KBM-7 (cell line): ENCODE measurements at places on chromosomes 4 and X.

- no peak for DNase-seq
Measured at GRCh38 chrX:94871640-94872039, 1197.6 kb downstream of the FAM133A start.

GRCh38 chr4:99587803-99588202 is 13.2 kb downstream of the MTTP start:
- DNase-seq: no peak

DNA sequence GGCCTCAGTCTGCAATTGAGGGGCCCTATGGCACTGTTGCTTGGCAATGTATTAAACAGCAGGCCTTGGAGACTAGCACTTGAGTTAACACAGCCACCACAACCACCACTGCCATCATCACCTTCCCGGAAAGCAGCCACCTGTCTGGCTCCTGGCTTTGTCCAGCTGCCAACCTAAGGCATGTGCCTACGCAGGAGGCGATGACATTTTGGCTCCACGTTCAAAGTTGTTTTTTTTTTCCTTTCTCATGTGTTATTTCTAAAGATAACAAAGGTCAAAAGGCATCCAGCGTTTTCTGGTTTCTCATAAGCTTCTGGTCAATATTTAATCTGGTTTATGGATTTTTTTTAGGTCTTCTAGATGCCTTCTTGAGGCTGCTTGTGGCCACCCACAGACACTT is 7.5 kb downstream of the CLDN2 start:
- DNase-seq: no peak

DNA sequence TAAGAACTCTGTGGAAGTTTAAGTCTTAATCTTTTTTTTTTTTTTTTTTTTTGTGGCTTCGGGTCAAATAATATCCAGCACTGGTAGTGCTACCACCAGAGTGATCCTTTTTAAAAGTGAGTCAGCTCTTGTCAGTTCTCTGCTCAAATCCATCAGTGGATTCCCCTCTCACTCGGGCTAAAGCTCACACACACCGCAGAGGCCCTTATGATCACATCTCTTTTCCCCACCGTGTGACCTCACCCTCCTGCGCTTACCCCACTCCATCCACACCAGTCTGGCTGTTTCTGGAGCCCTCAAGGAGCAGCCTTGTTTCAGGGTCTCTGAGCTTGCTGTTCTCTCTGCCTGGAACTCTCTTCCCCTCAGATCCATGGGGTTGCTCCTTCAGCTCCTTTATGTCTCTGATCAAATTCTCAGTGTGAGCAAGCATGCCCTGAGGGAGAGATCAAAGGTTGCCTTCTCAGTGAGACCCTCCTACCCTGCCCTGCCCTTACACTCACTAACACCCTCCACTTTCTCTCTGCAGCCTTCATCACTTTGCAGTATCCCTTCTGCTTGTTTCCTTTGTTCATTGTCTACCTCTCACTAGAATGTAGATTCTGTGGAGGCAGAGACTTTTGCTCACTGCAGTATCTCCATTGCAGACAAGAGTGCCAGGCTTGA is 19.8 kb upstream of the BEND4 start:
- DNase-seq: no peak

- no peak for DNase-seq
Measured at GRCh38 chrX:153966841-153967535, 4.6 kb downstream of the HCFC1 start.

DNA sequence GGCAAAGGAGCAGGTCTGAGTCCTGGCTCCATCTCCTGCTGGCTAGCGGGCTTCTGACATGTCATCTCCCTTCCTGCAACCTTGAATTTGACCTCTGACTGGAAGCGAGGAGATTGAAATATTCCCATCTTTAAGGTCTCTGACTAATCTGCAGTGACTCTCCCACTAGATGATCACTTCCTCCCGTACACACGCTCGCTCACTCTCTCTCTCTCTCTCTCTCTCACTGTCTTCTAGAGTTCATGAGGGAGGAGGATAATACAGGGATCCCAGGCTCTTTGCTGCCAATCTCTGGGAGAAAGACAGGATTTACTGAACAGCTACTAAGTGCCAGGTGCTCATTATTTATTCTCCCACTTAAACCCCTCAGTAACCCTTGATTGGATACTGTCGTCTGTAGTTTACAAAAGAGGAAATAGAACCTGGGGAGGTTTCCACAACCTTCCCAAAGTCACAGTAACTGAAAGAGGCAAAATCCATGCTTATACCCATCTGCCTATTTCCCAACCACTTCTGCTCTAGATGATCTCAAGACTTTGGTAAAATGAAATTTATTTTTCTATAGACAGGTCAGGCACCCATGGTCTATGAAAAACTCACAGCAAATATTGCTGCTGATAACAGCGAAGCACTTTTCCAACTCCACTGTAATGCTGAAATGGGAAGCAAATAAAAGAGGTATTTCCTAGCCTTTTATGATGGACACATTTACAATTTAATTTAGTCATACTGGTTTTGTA is 193.5 kb upstream of the C1QTNF7 start:
- DNase-seq: peak; percentile 14

DNA sequence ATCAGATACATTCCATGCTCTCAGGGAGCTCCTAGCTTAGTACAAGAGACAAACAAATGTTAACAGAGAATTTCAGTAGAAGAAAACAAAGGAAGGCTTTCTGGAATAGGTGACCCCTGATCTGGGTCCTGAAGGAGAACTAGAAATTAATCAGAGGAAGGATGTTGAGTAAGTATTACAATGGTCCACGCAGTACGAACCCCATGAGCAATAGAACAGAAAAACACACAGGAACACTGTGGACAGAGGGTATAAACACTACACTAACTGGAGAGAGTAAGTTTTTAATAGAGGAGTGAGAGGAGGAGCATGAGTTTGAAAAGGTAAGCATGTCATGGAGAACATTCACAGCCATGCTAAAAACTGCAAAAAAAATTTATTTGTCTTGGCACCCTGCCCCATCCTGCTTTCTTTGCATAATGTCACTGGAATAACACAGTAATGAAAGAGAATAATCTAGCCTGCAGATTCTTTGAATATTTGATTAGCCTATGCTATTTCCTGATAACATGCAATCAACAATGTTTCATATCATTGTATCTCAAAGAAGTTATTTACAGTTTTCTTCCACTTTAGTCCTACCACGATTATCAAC is 140.3 kb upstream of the ZXDB start:
- no peak for DNase-seq

DNA sequence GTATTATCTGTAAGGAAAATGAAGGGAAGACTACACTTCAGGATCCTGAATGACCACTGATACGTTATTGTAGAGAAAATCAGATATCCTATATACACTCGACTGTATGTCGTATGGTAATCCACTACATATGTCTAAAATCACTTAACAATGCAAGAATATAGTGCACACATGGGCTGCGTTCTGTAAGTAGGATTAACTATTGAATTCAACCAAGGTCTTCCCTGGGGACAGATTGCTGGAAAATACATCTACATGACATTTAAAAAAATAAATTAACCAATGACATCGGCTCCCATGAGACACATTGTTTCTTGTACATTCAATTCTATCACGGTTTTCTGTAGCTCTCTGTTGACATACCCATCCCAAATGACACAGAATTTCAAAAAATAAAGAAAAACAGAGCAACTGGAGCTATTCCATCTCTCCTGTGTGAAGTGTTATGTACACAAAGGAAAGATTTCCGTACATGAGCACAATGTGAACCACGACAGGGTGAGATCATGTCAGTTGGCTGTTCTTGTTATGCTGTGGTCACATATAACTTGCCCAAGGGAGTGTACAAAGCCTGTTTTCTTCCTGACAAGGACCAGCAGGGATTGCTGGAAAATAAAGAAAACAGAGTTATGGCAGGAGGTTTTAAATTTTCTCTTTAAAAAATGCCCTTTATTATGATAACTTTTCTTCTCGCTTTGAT is 6.1 kb downstream of the ENOX2 start:
- DNase-seq: no peak

DNA sequence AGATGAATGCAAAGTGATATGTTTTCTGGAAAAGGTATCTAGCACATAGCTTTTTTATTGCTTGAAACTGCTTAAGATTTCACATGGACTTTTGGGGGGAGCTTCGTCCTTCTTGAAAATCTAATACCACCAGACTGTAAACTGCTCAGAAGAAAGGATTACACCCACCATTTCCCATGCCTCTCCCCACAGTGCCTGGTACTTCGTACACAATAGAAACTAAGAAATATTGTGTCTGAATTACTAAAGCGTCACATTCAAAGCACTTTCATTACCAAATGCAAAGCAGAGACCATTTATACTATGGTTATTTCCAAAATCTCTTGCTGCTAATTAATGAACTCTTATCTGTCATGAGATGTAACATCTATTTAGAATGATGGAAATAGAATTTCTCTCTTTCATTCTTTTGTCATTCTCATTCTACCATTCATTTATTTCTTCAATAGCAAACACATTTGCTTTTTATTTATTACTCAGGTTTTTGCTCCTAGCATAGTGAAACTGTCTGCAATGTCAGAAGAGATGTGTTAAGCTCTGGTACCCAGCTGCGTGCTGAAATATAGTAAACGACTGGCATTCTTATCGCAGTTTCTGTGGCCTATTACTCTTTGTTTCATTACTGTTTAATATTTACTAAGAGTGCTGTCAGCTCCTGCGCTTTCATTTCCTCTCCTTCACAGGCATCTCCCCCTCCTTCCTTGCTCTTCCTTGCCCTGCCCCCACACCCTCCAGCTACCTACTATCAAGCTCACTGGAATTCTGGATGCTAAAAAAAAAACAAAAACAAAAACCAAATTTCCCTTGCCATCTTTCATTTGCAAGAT is 51.4 kb upstream of the RAPGEF2 start:
- no peak for DNase-seq

- DNase-seq: no peak
Measured at GRCh38 chr4:16739997-16740624, 158.3 kb downstream of the LDB2 start.

DNA sequence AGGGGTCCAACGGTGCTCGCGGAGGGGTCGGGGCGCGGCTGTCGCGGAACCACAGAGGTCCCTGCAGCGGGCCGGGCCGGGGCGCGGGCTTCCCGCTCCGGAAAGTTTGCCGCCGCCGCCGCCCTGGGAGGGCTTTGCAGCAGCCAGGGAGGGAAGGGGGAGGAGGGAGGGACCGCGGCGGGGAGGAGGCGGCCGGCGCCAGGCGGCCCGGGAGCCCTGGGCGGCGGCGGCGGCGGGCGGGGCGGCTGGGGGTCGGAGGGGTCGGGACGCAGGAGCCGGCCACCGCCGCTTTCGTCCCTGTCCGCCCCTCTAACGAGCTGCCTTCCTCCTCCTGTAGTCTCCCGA is 375 bp downstream of the FGFR3 start:
- peak; percentile 20 for DNase-seq

DNA sequence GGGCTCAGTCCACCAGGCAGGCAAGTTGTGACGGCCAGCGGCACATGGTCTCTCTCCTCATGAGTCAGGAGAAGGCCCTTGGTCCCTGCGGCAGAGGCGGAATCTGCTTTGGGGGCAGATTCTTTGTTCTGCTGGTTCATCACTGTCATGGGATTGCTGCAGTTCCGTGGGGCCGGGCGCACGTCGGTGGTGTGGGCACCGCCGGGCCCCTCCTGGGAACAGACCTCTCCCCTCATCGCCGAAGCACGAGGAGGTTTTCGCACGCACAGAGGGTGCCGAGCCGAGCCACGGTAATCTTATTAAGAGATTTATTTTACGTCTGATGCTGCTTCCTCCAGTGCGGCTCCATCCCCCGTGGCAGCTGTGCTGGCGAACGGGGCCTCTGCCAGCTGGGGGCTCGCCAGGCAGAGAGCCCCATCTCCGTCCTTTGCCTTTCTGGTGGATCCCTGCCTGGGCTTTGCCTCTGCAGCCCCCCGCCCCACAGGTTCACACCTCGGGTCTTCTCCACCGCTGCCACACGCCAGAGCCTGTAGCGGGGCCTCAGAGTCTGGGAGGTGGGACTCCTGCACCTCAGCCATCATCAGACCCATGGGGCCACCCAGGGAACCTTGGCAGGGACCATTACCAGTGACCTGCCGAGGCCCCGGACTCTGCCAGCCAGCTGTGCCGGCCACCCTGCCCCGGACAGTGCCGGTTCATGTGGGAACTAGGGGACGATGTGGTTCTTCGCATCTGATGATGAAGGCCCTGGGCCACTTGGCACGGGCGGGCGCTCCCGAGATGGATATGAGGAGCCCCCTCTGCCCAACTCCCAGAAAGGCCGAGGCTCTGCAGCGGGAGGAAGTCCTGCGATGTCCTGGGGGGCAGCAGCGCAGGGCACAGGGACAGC is 86.7 kb upstream of the NKX1-1 start:
- DNase-seq: no peak

- DNase-seq: no peak
Measured at GRCh38 chr4:168758351-168758876, 251.6 kb downstream of the CBR4 start.

DNA sequence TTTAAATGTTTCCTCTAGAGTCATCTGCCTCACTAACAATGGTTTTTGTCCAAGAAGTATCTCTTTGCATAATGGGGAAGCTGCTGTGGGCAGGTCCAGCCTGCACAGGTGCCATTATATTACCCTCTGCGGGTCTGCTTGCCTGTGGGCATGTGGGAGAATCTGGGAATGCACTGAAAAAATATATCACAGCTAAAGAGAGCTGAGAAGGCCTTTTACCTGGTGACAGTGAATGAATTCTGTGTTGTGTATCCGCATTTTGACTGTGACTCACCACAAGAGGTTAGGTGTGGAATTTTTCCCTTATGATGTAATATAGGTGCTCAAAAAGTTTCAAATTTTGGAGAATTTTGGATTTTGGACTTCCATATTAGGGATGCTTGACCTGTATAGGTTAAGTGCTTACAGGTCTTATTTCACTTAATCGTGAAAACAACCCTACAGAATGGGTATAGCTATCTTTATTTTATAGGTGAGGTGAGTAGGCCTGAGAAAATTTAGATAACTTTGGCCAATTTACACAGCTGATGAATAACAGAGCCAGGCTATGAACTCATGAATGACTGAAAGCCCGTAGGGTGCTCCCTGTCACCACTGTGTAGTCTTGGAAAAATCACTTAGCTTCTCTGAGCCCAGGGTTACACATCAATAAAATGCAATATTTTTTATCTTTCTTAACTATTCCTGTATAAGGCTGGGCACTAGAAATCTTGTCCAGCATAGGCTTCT is 198.0 kb upstream of the EPHA5 start:
- DNase-seq: no peak

DNA sequence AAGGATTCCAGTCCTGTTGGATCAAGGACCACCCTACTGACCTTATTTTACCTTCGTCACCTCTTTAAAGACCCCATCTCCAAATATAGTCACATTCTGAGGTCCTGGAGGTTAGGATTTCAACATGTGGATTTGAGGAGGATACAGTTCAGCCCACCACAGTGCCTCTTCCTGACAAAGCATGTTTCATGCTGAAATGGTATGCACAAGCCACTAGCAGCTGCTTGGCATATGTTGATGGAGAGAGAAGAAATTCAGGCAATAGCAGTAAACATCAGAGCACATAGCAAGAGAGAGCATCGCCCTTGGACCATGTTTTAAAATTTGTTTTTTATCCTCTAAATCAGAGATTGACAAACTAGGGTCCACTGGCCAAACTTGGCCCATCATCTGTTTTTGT is 172.1 kb downstream of the PRKX start:
- DNase-seq: no peak

- peak; percentile 14 for DNase-seq
Measured at GRCh38 chrX:136325377-136325776, 24.6 kb downstream of the ADGRG4 start.
